ENCODE measurements at places on chromosomes 4 and X.
A peak's percentile ranks its signal among the peaks of the same experiment; 100 is the strongest.

GRCh38 chrX:125757794-125758564 is 408.1 kb downstream of the DCAF12L2 start:
- no peak for DNase-seq

DNA sequence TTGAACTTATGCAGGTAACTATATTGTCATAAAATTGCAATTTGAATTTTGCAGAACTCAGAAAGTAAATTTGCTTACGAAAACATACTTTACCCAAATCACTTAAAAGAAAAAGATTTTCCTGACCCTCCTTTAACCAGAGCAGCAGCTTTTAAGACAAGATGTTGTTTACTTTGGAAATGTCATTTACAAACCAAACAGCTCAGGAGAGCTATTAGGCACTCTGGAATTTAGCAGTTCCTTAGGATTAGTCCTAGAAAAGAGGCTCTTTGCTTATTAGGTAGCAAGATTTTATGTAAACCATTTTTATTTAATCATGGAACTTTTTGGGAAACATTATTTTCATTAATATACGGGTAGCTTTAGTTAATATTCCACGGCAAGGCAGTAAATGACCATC is 765.7 kb upstream of the POU3F4 start:
- no peak for DNase-seq

DNA sequence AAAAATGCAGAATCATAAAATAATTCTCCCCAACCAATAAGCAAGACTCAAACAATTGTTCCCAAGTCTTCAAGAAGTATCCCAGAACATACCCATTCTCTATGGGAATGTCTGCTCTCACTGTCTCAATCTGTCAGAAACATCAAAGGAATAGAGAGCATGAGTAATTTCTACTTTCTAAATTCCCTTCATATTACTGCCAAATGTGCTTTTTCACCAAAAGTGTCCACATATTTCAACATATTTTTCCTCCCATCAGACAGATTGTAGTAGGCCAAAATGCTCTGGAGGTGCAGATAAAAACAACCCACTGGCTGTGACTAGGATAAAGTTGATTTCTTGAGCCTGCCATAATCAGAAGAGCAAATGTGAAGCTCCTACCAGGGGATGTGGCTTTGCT is 692.0 kb upstream of the FAM241A start:
- DNase-seq: no peak

- DNase-seq: no peak
Observed at GRCh38 chr4:21544955-21545354, 403.6 kb downstream of the KCNIP4 start.

- DNase-seq: no peak
Observed at GRCh38 chrX:17608888-17609287, 128.4 kb upstream of the SCML1 start.

- peak; percentile 21 for DNase-seq
Observed at GRCh38 chr4:48699475-48699874, 80.6 kb downstream of the FRYL start.

- DNase-seq: no peak
Observed at GRCh38 chrX:2193273-2193592, 307.5 kb downstream of the DHRSX start.

DNA sequence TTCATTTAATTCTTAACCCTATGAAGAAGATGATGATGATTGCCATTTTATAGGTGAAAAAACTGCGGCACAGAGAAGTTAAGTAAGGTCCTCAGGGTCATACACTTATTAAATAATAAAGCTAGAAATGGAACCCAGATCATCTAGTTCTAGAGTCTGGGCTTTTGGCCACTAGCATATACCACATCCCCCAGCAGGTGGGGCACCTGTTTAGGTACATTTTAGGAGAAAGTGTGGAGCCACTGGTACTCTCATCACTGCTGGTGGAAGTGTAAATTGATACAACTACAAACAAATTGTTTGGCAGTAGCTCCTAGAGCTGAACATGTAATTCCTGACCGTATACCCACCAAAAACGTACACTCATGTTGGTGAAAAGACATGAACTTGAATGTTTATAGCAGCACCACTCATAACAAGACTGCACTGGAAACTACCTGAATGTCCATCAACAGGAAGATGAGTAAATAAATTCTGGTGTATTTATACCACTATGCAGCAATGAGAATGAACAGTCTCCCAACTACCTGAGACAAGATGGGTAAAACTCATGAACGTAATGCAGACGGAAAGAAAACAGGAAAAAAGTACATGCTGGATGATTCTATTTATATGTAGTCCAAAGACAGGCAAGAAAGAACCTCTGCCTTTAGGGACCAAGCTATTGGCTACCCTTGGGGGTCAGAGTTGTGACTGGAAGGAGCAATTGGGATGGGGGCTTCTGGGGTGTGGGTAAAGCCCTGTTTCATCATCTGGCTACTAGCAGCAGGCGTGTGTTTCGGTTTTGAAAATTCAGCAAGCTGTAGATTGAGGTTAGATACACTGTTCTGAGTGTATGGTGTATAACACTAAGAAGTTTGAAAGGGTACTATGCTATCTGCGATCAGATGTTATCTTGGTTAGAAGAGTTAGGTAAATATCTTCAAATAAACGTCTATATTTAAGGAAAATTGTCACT is 72.3 kb upstream of the ADGRG2 start:
- peak; percentile 18 for DNase-seq

GRCh38 chrX:135086197-135086854 is 34.0 kb downstream of the ETDB start:
- DNase-seq: peak; percentile 71

GRCh38 chr4:15598644-15599043 is 56.5 kb downstream of the FBXL5 start:
- DNase-seq: no peak

DNA sequence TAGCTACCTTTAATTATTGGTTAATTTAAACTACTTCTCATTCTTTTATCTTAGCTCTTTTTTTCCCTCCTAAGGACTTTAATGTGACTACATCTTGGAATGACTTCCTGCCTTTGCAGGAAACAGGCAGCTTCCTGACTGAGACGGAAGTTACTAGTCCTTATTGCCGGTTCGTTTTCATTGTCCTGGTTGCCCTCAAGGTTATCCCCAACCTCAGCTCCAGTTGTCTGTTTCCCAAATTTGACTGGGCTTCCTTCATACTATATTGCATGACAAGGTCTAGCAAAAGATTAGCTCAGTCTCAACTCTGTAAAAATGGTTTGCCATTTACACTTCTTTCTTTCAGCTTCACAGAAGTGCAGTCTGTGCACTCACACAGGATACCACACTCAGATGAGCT is 109.9 kb upstream of the DDX53 start:
- DNase-seq: no peak

- DNase-seq: peak; percentile 13
Observed at GRCh38 chrX:56281789-56282188, 49.6 kb downstream of the KLF8 start.

DNA sequence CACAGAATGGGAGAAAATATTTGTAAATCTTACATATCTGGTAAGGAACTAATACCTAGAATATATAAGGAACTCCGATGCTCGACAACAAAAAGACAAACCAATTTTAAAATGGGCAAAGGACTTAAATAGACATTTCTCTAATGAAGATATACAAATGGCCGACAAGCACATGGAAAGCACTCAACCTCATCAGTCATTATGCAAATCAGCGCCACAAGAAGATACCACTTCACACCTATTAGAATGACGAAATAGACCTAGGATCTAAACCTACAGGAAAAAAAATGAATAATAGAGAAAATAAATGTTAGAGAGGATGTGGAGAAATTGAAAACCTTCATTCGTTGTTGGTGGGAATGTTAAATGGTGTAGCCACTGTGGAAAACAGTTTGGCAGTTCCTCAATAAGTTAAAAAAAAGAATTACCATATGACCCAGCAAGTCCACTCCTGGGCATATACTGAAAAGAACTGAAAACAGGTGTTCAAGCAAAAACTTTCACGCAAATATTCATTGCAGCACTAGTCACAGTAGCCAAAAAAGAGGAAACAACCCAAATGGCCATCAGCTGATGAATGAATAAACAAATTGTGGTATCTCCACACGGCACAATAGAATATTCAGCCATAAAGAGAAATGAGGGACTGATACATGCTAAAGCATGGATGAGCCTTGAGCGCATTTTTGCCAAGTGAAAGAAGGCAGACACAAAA is 57.3 kb upstream of the WDR19 start:
- DNase-seq: no peak

GRCh38 chr4:6876440-6876839 is 33.2 kb upstream of the TBC1D14 start:
- no peak for DNase-seq

GRCh38 chrX:42804524-42804923 is 26.6 kb upstream of the PPP1R2C start:
- DNase-seq: no peak

DNA sequence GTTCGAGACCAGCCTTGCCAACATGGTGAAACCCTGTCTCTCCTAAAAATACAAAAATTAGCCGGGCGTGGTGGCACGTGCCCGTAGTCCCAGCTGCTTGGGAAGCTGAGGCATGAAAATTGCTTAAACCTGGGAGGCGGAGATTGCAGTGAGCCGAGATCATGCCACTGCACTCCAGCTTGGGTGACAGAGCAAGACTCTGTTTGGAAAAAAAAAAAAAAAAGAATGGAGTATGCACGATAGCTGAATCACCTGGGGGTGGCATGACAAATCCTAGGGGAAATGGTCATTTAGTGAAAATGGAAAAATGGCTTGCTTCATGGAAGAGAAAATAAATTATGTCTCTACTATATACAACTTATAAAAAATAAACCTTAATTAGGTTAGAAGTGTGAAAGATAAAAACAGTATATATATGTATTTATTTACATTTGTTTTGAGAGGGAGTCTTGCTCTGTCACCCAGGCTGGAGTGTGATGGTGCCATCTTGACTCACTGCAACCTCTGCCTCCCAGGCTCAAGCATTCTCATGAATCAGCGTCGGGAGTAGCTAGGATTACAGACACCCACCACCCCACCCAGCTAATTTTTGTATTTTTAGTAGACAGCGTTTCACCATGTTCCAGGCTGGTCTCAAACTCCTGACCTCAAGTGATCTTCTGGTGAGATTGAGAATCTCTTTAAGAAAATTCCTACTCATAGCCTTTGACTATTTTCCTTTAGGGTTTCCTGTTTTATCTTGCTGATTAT is 19.3 kb upstream of the ING2 start:
- DNase-seq: no peak

- no peak for DNase-seq
Observed at GRCh38 chr4:130210864-130211263, 1114.9 kb downstream of the C4orf33 start.

DNA sequence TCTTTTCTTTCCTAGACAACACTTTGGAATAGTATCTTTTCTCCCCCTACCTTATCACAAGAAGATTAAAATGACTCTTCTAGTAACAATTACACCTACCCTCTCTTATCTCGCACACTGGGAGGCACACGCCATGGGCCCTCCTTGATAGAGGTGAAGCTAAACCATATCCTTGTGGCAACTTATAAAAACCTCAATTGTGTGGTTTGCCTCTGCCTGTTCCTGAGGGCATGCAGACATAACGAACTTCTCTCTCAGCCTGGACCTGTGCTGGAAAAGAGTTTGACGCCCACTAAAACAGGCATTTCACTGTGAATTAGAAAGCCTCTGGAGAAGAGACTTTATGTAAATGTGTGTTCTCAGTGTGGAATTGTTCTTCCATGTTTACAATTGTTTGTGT is 141.2 kb downstream of the NDST3 start:
- DNase-seq: no peak

GRCh38 chrX:11386812-11387211 is 93.6 kb downstream of the AMELX start:
- no peak for DNase-seq

DNA sequence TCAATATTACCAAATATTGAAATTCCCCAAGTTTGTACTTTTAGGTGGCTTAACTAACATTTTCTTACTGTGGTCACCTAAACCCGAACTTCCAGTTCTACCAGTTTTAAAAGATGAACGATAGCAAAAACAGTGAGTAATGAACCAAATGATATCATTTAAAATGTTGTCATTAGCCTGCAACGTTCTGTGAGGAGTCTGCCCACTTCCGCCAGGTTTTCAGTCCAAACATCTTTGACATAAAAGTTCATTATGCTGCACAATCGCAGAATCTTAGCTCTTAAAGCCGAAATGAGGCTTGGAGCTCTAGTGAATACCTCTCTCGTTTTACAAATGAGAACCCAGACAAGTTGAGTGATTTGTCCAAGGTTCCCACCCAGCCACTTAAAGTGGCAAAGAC is 762 bp downstream of the PIGA start:
- peak; percentile 5 for DNase-seq

DNA sequence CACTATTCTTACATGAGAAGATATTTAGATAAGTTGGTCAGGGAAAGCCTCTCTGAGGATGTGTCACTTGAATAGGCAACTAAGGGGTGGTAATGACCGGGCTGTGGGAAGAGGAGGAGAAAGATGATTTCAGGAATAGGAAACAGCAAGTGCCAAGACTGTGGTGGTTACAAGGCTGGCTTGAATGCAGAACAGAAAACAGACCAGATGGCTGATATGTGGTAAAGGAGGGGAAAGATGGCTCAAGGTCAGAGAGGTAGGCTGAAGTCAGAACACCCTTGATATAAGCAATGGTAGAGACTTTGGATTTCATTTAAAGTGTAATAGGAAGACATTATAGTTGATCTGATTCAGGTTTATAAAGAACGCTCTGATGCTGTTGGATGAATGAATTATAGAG is 15.0 kb downstream of the TLR7 start:
- no peak for DNase-seq

DNA sequence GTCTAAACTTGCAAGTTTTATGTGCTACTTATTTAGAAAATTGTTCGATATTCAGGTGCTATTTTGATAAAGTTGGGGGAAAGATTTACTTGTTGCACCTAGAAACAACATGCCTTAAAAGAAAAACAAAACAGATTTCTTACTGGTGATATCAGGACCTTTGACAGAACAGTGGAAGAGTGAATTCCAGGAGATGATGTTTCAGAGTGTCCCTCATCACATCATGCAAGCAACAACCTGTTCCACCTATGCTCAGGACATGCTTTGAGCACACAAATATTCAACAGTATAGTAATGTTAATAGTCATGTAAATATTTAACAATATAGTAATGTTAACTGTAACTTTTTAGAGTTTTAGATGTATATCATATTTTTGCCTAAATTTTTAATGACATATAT is 23.9 kb upstream of the RNF128 start:
- no peak for DNase-seq

GRCh38 chr4:76562836-76563453 is 127.9 kb downstream of the SHROOM3 start:
- DNase-seq: no peak

GRCh38 chrX:41862562-41863184 is 60.7 kb downstream of the CASK start:
- DNase-seq: no peak

- DNase-seq: no peak
Observed at GRCh38 chr4:98209111-98209510, 52.1 kb upstream of the RAP1GDS1 start.

Data from activated CD4-positive, alpha-beta T cell treated with anti-CD3 and anti-CD28 coated beads, Interleukin-2, Interleukin-6, amounts not matched to agents 100 ng/mL and 50 ng/mL, durations not matched to agents 16 hours and 8 hours (primary cell).